ENCODE measurements at places on chromosomes 4 and X.

DNA sequence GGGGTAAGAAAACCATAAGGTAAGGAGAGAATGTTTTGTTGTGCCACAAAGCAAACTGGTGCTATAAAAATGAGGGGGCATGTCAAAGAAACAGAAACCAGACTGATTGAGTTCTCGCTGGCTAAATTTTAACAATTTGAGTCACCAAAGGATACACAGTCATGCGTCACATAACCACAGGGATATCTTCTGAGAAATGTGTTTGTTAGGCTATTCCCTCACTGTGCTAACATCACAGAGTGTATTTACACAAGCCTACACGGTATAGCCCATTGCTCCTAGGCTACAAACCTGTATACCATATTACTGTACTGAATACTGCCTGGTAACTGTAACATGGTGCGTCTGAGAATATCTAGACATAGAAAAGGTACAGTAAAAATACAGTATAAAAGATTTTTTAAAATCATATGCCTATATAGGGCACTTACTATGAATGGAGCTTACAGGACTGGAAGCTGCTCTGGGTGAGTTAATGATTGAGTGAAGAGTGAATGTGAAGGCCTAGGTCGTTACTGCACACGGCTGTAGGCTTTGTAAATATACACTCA lies 50.1 kb downstream of the FBXW7 start:
- DNase-seq = peak; percentile 43

- no peak for DNase-seq
These were observed 36.2 kb downstream of the DCX start for GRCh38 chrX:111375747-111376146.

DNA sequence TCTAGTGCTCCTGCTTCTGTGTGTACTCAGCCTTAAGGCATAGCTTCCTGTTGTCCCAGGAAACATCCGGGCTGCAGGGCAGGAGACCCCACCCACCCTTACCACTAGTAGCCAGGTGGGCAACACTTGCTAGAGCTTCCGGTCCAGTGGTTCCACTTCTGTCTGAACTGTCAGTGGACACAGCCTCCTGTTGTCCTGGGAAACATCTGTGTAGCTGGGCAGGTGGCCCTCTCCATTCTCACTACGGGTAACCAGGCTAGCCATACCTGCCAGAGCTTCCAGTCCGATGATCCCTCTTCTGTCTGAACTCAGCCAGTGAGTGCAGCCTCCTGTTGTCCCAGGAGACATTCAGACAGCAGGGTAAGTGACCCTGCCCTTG lies 372.2 kb downstream of the INPP4B start:
- no peak for DNase-seq

DNA sequence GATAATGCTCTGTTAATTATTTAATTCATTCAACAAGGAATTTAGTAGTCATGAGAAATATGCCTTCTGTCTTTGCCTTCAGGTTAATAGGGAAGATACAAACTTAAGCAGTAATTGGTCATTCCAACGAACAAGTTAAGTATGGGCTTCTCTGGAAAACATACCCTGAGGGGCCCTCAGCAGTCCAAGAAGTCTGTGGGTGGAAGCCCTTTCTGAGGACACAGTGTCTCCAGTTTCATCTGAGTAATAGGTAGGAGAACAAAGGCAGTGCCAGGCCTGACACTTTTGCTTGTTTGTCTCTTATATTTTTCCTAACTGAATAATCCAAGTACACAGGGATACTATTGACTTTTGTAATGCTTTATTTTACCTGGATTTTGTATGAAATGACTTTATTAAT lies 262.5 kb downstream of the FBXW7 start:
- DNase-seq = no peak

All from activated CD4-positive, alpha-beta T cell treated with anti-CD3 and anti-CD28 coated beads, Interleukin-2, amount 50 U/mL, for 24 hours (primary cell).